Tibial nerve (tissue), 4 donors: ENCODE measurements at places on chromosomes 2 and 18. TPM values are rescaled to one million over a fixed set of nuclear protein-coding genes. Genes with fewer than 3 reads are reported as not detected.
A peak's percentile ranks its signal among the peaks of the same experiment; 100 is the strongest.

DNA sequence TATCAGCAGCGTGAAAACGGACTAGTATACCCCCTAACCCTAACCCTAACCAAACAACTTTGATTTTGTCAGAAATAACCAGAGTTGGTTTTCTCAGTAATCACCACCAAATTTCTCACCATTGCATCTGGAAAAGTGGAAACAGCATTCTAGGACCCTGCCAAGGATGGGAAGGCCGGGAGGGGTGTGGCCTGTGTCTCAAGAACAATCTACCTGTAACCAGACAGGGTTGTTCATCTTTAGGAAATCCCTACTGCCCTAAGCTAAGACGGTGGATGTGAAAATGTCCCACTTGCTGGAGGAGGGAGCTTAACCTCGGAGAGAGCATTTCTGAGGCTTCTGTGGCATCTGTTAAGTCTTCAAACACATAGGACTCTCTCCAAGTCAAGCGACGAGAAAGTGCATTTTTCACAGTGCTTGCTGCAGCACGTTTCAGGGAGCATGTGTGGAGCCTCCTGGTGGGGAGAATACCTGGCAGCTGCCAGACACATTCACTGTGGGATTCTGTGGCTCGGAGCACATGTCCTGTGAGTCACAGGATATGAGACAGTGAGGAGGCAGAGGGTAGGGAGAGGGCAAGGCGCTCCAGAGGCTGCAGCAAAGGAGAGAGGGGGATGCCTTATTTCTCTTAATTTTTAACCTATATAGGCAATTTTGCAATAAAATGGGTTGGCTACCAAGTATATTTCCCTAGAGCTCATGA is 207.5 kb downstream of the SPP2 start:
- peak; percentile 18 for DNase-seq

- DNase-seq: peak; percentile 86
Observed at GRCh38 chr2:96509114-96509846, 4.1 kb upstream of the NEURL3 start.

Gene CFAP53
- total RNA-seq: 1.6 TPM

- no peak for DNase-seq
Observed at GRCh38 chr2:44324971-44325426, 36.3 kb downstream of the PREPL start.

DNA sequence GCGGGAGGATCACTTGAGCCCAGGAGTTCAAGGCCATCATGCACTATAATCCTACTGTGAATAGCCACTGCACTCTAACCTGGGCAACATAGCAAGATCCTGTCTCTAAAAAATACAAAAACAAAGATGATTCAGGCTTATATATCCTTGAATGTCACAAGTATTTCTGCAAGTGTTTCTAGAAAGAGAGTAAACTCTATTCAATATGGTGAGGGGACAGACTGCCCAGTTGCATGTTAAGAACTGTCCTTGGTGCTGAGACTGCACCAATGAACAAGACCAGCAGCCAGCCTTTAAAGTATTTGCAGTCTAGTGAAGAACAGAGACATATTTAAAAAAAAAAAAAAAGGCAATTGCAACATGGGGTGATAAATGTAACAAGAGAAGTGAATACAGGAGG is 16.4 kb downstream of the MAP3K19 start:
- no peak for DNase-seq

Gene SOX11
- total RNA-seq: not detected

Gene TNS1
- total RNA-seq: 542 TPM

Gene CD207
- not detected for total RNA-seq
